Fibroblast of villous mesenchyme (primary cell): ENCODE measurements at places on chromosomes 6 and 20.

DNA sequence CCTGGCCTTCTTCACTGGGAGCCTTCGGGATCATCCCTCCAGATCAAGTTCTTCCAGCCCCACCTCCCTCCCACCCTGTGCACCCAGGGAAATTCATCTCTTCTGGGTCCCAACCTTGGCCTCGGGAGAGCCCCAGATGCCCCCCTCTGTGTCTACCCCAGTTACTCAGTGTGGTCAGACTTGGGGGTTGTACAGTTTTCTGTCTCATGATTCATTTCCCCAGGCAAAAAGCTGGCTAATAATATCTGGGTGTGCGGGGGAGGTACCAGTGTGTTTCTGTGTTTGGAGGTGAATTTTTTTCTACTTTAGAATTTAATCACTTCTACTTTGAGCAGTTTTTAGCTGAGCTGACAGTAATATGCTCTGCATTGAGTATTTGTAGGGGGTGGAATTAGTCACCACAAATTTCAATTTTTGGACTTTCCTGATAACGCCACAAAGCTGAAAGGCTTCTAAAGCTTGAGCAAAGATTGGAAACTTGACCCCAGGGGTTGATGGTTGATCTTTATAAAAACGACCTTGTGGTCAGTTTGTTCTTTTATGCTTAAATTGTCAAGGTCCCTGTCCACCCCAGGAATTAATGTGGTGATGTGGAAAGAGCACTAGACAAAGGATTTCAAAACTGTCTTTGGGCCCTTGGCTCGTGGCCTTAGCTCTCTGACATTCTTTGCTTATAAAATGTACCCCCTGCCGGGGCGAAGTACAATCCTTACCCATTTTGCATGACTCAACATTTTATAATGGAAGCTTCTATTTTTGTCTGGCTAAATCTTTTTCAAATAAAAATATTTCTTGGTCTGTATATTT is 284.7 kb upstream of the TAB2 start:
- peak; percentile 60 for DNase-seq

DNA sequence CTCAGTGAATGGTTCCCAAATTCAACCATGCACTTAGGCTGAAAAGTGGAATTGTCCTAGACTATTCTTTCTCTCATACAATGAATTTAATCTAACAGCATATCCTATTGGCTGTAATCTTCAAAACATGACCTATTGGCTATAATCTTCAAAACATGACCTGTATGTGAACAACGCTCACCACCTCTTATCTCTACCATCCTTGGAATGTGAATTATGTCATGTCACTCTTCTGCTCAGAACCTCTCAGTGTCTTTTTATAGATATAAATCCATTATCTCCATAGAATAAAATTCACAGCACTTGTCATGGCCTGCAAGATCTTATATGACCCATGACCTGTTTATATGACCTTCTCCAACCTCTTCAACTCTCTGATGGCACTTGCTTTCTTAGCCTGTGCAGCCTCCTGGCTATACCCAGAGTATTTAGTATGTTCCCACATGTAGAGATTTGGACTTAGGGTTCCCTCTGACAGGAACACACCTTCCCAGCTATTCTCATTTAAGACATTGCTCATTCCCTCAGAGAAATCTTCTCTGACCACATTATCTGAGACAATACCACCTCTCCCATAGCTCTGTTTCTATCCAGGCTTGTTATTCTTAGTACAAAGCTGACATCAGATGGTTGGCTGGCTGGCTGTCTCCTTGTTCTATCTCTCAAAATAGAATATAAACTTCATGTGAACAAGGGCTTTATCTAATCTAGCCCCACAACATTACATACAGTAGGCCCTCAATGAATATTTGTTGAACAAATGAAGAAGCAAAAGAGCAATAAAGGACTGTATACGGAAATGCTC is 275.0 kb upstream of the PREP start:
- DNase-seq = peak; percentile 78

DNA sequence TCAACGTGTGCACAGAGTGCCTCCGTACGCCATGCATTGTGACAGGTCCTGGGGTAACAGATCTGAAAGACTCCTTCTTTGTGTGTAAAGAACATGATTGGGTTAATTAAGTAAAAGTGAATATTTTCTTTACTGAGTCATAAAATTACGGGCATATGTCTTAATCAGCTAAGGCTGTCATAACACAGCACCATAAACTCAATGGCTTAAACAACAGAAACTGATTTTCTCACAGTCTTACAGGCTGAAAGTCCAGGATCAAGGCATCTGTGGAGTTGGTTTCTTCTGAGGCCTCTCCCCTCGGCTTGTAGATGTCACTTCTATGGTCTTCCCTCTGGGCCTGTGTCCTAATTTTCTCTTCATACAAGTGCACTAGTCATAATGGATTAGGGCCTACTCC is 176.9 kb downstream of the MTFR2 start:
- peak; percentile 27 for DNase-seq

GRCh38 chr6:1422290-1422689 is 32.9 kb downstream of the FOXF2 start:
- DNase-seq = no peak

- no peak for DNase-seq
Measured at GRCh38 chr6:26500102-26500501, at the start of gene BTN1A1. Gene BTN1A1, plus strand, starts transcription at chr6:26500303. Its CDS starts 984 bp downstream, at chr6:26501287.

DNA sequence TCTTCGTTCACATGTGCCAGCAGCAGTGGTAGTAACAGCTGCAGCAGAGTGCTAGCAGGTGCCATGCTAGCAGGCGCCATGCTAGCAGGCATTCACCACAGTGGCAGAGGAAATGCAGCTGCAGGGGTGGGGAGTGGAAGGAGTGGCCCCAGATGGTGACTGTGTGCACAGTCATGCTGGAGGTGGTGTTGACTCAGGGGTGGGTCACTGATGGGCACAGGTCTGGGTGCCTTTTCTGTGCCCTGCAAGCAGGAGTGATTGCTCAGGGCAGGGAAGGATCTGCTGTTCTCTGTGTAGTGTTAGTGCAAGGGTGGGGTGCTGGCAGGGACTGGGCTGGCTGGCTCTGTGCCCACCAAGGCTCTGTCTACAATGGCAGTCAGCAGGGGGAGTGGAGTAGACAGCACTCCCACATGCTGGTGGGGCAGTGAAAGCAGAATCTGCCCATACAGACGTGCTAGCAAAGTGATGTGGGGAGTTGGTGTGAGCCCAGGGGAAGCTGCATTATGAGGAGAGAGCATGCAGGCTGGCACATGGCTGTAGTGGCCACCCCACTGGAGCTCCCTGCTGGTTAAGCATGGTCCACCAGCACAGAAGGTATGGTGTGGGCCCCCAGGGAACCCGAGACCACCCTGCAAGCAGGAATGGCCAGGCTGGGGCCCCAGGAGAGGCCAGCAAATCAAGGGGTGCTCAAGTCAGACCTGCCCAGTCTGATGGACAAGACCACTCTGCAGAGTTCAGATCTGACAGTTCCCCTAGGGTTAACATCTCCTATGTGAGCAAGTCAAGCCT is 11.4 kb upstream of the TSPYL4 start:
- no peak for DNase-seq

DNA sequence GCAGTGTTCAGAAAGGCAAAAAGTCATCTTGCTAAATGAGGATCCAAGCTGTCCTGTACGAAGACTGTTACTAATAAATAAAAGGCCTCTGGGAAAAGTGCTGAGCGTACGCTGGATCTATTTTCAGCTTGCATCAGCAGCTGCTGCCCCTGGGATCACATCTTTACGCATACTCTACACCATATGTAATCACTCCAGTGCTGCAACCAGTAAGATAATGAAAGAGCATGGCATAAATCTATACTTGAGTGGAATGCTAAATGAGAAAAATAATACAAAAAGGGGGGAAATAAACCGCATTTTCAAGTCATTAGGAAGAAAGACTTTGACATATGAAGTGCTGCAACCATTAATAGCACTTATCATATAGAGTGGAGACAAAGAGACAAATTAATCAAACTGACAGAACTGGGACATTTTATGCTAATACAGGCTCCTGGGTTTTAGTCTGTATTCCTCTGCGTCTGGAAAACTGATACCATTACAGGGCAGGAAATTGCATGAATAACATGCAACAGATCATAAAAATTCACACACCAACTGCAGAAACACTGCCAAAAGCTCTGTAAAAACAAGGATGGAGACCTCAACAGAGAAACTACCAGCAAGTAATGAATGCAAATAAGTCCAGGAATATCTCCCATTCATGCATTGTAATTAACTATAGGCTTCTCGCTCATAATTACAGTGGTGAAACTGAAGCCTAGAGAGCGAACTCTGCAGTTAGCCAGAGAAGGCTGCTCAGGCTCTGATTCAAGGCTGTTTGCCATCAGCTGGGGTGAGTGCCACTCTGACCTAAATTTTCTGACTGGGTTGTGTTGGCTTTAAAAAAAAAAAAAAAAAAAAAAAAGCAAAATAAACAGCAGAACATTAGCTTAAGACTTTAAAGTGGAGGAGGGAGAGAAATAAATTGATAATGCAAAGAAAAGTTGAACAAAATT is 83.8 kb downstream of the GJA10 start:
- DNase-seq = peak; percentile 76

- DNase-seq = no peak
Measured at GRCh38 chr6:157557559-157557958, 176.6 kb downstream of the ZDHHC14 start.

GRCh38 chr6:52388790-52389189 is 26.8 kb downstream of the PAQR8 start:
- DNase-seq = peak; percentile 27

GRCh38 chr6:30219244-30219643 is 6.0 kb upstream of the TRIM26 start:
- DNase-seq = peak; percentile 57

- DNase-seq = peak; percentile 48
Measured at GRCh38 chr20:48338717-48339116, 489.1 kb downstream of the PREX1 start.

- DNase-seq = peak; percentile 28
Measured at GRCh38 chr6:13526727-13527670, 39.6 kb upstream of the GFOD1 start.

GRCh38 chr6:86961455-86962200 is 24.3 kb downstream of the HTR1E start:
- no peak for DNase-seq

DNA sequence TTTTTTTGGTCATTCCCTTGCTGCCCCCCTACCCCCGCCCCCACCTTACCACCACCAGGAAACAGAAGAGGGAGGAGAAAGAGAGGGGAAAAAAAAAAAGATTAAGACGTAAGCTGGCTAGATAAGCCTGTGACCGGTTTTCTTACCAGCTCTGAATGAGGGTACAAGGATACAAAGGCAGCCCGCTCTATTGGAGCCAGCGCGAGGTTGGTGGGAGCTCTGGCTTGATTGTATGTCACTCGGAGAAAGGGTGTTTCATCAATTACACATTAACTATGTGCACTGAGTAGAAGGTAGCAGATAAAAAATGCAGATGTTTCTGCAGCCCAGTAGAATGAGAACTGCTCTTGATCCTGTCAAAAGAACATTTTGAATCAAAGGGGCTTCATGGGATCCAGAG is 28.6 kb upstream of the OLIG3 start:
- no peak for DNase-seq

DNA sequence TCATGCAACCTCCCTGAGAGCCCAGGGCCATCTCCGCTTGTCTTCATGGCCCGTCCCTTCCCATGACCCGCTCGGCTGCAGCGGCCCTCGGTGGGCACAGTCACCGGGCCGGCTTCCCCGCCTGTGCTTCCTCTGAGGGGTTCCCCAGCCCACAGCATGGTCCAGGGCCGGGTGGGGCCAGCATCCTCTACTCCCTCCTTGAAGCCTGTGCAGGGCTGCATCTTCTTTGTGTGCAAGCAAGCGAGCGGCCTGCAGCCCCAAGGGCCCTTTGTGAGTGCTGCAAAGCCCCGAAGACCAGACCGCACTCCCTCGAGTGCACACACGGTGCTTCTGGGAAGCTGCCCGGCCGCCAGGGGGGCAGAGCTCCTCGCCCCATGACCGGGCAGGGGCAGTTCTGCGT is 265.8 kb downstream of the TAF4 start:
- DNase-seq = no peak

GRCh38 chr6:127076466-127076865 is 42.0 kb upstream of the RSPO3 start:
- DNase-seq = no peak

DNA sequence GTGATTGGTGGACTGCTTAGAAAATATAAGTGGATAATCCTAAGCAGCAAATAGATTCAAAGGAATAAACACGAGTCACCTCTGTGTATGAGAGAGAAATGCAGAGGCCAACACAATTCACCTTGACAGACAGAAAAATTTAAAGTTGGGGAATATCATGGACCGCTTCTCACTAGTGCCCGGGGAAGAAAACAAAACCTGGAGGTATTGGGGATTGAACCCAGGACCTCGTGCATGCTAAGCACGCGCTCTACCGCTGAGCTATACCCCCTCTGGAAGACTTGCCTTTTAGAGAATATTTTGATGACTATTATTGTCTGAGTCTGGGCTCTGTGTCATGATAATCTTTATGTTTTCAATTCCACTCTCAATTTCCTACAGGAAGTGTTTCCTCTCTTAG is 111.9 kb downstream of the TRIM27 start:
- no peak for DNase-seq

GRCh38 chr20:58327211-58327610 is 17.7 kb downstream of the RAB22A start:
- peak; percentile 43 for DNase-seq

DNA sequence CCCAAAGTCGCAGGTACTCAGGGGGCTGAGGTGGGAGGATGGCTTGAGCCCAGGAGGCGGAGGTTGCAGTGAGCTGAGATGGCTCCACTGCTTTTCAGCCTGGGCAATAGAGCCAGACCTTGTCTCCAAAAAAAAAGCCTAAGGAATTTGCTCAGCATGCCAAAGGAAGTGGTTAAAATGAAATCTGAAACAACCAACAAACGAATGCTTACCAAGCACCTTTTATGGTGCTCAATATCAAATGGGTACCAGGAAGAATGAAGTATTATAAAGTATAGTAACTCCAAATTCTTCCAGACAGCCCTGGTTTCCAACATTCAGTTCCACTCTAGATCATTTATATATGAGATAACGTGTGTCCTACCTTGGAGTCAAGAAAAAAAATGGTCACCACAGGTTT is 14.0 kb downstream of the GMDS start:
- DNase-seq = no peak

DNA sequence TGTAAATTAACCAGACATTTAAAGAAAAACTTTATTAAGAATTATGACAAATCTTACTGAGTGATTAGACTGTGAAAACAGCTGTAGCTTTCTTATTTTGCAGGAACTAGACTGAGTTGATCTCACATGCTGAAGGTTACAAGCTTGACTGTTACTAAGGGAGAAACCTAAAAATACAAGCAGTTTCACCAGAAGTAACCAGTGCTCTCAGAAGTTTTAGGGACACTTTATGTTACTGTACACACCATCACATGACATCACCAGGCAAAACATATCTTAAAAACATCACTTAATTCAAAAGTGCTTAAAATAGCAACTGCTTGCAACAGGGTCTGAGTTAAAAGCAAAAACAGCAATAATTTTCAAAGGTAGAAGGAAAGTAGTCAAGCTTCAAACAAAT is 5.4 kb downstream of the FBXO30 start:
- peak; percentile 37 for DNase-seq

- DNase-seq = peak; percentile 66
Measured at GRCh38 chr6:119137194-119138072, 59.0 kb upstream of the FAM184A start.

- no peak for DNase-seq
Measured at GRCh38 chr6:90611543-90612312, 24.9 kb upstream of the MAP3K7 start.

- DNase-seq = no peak
Measured at GRCh38 chr6:54094293-54094692, 16.9 kb upstream of the MLIP start.

GRCh38 chr6:150416128-150416527 is 47.3 kb downstream of the IYD start:
- no peak for DNase-seq

GRCh38 chr20:5482791-5483190 is 166.0 kb upstream of the PROKR2 start:
- no peak for DNase-seq

GRCh38 chr20:9583151-9583550 is 68.8 kb downstream of the LAMP5 start:
- DNase-seq = no peak
